ENCODE measurements at places on chromosomes 3 and 15.

DNA sequence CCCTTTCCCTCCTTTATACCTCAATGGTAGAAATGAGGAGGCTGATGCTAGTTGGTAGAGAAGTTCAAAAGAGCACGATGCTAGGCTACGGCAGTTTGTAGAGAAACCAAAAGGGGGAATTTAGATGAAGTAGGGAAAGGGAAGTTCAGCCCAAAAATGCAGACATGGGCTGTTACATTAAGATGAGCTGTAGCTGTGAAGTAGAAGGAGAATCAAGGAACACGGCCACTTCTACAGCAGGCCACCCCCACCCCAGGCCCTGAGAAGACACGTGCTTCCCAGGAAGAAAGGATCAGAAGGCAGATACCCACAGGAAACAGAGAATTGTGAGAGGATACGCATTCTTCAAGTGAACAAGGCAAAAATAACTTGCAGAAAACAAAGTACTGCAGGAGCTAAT is 2.1 kb upstream of the PARP14 start:
- DNase-seq: no peak

DNA sequence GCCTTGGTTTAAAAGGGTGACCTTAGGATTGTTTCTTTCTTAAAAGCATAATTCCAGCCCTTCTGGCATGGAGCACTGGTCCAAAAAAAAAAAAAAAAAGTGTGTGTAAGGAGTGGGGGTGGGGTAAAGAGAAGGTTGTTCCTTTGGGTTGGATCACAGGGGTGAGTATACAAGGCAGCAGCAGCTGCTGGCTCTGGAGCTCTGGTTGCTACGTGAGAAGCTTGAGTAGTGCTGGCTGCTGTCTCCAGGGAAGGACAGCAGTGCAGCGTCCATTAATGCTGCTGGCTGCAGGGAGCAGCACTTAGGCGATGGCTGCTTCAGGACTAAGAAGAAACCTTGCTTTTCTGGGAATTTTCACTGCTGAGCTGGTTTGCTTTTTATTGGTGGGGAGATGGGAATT is 2.3 kb downstream of the SETD5 start:
- DNase-seq: peak; percentile 80

GRCh38 chr3:112646623-112647022 is 5.7 kb upstream of the CCDC80 start:
- no peak for DNase-seq

- DNase-seq: no peak
Measured at GRCh38 chr3:44076221-44076829, 165.4 kb upstream of the TOPAZ1 start.

DNA sequence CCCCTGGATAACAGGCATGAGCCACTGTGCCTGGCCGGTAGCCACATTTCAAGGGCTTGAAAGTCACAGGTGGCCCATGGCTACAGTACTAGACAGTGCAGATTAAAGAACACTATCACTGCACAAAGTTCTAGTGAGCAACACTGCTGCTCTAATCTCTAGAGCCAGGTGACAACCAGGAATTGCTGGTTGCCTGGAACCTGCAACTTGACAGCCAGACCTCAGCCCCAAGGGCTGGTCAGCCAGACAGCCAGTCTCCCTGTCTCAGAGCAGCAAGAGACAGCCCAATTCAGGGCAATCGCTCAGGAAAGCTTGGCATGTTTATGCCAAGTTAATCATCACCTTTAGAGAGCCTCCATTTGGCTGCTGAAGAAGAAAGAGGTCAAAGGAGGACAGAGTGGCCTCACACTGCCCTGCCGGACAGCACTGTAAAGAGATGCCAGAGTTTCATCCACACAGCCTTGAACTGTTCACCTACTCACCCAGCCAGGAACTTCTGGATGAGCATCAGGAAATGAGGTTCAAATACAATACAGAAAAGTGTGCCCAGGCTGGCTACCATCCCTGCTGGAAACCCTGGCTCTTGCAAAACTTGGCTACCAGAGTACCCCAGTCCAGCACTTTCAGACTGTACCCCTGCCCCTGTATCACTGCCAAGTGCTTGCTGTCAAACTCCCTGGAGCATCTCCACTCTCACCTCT is 6.0 kb downstream of the CCDC12 start:
- DNase-seq: no peak

DNA sequence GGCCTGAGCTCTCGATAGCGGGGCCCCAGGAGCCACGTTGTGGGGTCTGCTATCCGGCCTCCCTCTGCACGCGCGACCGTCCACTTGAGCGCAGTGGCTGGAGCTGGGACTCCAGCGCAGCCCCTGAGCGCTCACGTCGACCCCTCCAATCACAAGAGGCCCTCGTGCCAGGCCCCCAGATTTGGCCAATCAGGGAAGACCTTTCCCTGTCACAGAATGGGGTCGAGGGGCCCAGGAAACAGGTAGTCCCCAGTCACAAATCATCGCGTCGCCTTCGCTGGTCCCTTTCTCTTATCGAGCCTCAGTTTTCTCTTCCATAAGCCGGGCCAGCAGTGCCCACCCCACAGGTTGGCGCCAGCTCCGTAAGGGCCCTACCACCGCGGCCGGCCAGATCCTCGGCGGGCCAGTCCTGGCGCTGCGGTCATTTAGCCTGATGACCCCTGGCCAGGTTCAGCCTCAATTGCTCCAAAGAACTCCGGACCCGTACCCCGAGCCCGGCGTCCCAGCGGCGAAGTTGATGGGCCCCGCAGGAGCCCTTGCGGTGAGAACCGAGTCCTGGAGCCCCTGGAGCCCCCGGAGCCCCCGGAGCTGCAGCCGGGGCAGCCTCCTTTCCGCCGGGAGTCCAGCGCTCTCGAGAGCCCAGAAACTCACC is 435 bp downstream of the ALDH1L1 start:
- no peak for DNase-seq

GRCh38 chr3:59935025-59935424 is 885.2 kb upstream of the CFAP20DC start:
- no peak for DNase-seq

- peak; percentile 70 for DNase-seq
Measured at GRCh38 chr3:131526801-131527347, 24.1 kb upstream of the MRPL3 start.

DNA sequence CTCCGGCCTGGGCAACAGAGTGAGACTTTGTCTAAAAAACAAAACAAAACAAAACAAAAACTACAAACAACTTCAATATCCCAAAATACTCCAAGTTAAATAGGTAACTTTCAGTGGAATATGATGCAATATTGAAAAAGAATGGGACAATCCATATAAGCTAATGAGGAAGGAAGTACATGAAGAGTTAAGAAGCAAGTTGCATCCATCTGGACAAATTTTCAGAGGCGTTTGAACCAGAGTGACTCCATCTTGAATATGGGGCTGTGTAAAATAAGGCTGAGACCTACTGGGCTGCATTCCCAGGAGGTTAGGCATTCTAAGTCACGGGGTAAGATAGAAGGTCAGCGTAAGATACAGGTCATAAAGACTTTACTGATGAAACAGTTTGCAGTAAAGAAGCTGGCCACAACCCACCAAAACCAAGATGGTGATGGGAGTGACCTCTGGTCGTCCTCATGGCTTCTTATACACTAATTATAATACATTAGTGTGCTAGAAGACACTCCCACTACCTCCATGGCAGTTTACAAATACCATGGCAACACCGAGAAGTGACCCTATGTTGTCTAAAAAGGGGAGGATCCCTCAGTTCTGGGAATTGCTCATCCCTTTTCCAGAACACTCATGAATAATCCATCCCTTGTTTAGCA is 58.1 kb upstream of the LCTL start:
- DNase-seq: no peak

DNA sequence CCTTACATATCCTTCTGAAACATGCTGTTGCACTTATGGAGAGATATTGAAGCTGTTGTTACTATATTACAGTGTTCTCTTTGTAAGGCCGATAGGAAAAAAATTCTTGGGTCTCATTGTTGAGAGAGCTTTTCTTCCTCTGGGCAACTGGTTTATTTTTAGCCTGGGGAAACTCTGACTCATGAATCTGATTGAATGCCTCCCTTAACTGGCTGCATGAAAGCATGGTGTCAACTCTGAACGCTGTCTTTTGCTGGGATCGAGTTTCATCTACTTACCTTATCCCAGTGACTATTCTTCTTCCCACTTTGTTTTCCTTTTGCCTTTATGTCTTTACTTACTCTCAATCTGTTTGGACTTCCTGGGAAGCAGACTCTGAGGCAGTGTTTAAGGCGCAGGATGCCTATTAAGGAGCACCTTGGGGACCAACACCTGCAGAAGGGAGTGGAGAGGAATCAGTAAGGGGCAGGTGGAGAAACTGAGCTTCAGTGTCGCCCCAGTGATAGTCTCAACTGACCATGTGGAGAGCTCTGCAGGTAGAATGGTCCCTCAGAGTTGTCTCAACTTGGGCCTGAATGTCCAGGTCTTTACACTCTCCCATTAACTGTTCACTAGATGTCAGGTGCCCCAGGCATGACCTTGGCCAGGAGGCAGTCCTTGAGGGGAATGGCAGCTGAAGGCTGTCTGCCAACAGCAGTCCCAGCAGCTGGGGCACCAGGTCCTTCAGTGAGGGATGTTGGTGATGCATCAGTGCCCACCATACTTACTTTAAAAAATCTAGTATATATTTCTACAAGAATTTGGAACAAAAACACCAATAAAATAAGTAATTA is 88.9 kb upstream of the CCNL1 start:
- peak; percentile 84 for DNase-seq

- no peak for DNase-seq
Measured at GRCh38 chr15:93063262-93063671, 25.7 kb downstream of the RGMA start.

DNA sequence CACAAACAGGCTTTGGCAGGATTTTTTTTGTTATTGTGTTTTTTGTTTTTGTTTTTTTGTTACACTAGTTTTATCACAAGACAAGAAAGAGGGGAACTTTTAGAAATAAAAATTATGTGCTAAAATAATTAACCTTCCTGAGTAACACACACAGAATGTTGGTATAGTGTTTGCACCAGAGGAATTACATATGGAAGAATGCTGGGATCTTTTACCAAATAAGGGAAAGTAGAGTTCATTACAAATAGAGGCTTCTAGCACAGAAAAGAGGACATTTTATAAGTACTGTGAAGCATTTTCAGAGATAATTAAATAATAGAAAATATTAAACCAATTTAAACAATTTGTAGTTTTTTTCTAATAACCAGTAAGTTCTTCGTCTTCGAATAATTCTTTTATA is 116.0 kb downstream of the IGF1R start:
- no peak for DNase-seq

GRCh38 chr15:80478075-80478474 is 73.9 kb downstream of the ARNT2 start:
- DNase-seq: no peak

DNA sequence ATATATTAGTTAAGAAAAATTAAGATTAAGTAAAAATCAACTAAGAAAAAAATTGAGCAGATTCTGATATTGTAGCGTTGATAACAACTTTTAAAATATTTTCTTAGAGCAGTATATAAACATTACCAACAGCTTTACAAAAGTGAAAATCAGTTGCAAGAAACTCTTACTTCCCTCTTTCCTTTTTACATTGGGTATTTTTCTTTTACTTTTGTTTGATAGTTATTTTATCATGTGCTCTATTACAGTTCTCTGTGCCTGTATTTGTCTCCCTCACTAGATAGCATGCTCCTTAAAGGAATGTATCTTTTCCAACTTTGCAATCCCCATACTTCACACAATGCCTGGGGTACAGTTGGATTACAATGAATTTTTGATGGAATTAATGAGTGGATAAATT is 87.5 kb upstream of the P3H2 start:
- DNase-seq: no peak

- DNase-seq: peak; percentile 33
Measured at GRCh38 chr3:197750858-197751737, 1.4 kb downstream of the FYTTD1 start.

DNA sequence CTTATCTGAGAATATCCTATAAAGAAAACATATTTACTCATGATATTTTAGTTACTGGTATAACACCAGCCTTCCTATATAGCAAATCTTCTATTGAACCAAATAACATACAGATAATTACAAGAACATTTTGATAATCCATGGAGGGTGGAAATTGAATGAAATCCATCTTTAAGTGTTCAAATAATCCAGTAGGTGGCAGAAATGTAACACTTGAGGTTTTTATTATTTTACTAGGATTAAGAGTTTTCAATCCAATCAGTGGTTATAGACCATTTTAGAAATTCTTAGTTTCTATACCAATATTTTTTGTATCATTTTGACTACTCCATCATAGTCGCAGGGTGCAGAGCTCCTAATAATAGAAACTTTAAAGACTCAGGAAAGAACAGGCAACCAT is 101.9 kb upstream of the KCNH8 start:
- no peak for DNase-seq

DNA sequence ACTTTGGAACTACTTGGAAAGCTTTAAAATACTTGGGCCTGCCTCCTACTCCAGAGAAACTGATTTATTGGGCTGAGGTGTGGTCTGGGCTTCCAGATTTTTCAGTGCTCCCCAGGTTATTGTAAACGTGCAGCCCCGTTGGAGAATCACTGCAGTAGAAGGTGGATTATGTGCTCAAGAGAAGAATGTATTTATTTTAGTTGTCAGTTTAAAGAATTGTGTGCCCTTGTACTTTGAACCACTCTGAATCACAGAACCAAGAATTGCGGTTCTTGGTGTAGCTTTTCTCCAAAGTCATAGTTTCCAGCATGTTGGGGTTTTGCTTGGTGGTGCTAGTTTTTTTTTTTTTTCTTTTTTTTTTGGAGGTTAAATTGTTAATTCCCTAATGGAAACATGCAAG is 1.6 kb downstream of the TATDN2 start:
- DNase-seq: no peak

DNA sequence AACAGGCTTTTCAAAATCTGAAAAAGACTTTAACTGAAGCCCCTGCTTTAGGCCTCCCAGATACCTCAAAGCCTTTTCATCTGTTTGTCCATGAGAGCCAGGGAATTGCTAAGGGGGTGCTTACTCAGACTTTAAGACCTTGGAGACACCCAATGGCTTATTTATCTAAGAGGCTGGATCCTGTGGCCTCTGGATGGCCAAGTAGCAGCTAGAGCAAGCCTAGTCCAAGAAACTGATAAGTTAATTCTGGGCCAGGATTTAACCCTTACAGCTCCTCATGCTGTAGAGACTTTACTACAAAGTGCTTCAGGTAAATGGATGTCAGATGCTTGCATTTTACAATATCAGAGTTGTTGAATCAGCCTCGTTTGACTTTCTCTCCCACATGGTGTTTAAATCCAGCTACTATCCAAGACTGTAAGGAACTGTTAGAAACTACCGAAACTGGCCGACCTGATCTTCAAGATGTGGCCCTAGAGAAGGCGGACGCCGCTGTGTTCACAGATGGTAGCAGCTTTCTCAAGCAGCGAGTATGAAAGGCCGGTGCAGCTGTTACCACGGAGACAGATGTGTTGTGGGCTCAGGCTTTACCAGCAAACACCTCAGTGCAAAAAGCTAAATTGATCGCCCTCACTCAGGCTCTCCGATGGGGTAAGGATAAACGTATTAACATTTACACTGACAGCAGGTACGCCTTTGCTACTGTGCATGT is 3.3 kb downstream of the DET1 start:
- DNase-seq: no peak

- peak; percentile 69 for DNase-seq
Measured at GRCh38 chr15:60374628-60375081, 23.1 kb downstream of the ANXA2 start.

Data from AG20443 (cell line).